Activated naive CD4-positive, alpha-beta T cell (primary cell): ENCODE measurements at places on chromosomes 13 and 19.

DNA sequence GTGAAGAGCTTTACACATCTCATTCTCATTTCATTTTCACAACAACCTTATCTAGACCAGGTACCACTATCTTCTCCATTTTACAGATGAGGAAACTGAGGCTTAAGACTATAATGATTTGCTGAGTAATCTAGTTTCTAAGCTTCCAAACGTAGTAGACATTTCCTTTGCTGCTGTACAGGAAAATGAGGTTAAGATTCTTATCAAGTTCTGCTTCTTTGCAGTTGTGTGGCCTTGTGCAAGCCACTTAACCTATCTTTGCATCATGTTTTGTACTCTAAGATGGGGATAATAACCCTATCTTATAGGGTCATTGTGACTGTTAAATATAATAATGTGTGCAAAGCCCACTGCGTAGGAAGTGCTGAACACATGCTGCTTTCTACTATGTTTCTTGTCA, 307.9 kb downstream of the HS6ST3 start:
- DNase-seq = no peak

GRCh38 chr19:37986048-37986750, 79.2 kb downstream of the SIPA1L3 start:
- no peak for DNase-seq

DNA sequence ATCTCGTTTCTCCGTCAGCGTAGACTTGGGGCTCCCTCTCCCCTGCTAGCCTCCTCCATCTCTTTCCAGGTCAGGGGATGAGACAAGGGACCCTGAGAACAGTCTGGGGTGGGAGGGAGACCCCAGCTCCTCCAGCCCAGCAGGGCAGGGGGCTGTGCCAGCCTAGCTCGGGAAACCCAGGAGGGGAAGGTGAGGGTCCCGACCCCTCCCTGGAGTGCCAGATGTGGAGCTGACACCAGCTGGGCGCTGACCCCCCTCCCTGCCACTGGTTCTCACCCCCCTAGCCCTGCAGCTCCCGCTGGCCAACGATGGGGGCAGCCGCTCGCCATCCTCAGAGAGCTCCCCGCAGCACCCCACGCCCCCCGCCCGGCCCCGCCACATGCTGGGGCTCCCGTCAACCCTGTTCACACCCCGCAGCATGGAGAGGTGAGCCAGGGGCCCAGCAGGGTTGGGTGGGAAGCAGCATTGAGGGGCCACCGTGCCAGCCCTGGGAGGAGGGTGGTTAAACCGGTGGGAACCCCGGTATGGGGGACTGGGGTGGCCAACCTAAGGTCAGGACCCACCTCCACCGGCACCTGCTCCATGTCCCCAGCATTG, 5.1 kb upstream of the TGFBR3L start:
- no peak for DNase-seq

- no peak for DNase-seq
These were observed 17.8 kb upstream of the ADGRE5 start for GRCh38 chr19:14363183-14364097.

GRCh38 chr13:20356444-20356843, 124.3 kb upstream of the GJB6 start:
- no peak for DNase-seq

DNA sequence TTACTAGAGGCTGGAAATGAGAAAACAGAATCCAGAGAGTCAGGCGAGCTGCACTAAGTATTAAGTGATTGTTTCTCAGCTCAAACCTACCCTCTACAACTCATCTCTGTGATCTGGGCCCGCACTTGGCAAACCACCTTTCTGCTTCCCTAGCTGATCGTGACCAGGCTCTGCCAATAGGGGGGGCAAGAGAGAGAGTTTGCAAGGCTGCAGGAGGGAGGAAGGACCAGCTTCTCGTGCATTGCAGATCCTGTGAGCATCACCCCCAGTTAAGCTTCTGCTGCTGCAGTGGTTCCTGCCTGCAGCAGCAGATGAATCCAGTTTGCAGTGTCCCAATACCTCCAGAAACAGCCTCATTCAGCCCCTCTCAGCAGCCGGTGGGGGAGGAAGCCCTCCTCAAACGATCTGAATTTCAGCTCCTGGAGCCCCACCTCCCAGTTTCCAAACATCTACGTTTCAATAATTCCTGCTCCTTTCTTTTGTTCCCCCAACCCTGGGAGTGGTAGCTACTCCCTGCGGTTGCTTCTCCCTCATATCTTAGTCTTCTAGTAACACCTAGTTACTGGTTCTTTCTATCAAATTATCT, 20.0 kb downstream of the XRCC1 start:
- DNase-seq = peak; percentile 57

- no peak for DNase-seq
These were observed 245.4 kb downstream of the SHISA2 start for GRCh38 chr13:25806264-25806974.

DNA sequence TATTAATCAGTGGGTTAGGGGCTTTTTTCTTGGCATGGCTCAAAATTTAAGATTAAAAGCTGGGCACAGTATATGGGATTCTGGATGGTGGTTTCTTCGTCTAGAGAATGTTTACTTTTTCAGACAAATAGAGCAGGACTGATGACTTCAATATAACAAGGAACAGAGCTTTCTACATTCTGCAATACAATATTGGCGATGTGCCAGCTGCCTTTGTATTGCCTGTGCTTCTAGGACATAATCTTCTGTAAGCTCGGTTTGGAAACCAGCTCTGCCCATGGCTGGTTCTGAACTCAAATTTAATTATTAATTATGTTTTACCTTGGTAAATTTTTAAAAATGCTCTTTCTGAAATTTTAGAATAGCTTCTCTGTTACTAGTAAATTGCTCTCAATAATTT, 139.1 kb upstream of the TRPC4 start:
- DNase-seq = no peak

DNA sequence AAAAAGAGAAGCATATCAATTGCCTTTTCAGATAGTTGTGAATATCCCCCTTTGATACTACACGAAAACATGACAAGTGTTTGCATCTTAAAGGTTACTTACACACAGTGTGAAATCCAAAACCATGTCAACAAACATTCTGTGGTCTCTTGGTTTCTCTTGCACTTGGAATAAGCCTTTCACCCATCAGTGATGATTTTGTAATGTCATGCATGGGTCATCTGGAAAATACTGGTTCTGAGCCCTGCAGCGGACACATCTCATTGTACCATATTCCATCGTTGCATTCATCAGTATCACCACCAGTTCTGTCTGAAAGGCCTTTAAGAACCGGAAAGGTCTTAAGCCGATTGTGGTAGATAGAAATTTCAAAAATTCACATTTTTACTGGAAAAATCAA, 65.4 kb upstream of the SOX1 start:
- DNase-seq = no peak

DNA sequence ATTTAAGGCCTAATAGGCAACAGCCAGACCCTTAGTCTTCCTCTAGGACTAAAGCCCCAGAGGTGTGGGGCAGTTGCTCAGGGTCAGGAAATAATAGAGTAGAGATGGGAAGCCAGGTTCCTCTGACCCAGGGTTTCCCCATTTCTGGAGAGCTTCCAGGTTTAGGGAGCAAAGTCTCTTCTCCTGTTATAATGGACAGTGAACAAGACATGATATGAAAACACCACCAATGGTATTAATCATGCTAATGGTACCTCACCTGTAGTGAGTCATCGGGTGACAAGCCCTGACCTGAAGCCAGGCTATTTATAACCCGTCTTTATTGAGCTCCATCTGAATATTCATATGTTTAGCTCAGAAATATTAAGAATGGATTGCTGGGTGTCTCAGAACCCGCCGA, 24.6 kb downstream of the BICRA start:
- no peak for DNase-seq

DNA sequence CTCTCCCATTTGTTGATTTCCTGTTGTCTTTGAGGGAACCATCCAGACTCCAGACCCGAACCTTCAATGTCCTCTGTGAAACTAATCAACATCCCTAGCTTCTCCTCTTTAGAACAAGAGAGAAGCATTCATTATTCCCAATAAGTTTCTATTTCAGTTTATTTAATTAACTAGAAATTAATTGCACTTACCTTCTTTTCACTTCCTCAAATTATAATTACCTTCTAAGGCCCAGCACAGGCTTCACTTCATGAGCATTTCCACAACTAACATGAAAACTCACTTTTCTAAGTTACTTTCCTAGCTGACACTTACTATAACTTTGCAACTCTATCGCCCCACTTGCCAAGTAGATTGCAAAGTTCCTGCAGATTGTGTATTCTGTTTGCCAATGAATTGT, 71.6 kb upstream of the HTR2A start:
- no peak for DNase-seq

GRCh38 chr13:40613192-40613818, 53.1 kb downstream of the FOXO1 start:
- DNase-seq = no peak

DNA sequence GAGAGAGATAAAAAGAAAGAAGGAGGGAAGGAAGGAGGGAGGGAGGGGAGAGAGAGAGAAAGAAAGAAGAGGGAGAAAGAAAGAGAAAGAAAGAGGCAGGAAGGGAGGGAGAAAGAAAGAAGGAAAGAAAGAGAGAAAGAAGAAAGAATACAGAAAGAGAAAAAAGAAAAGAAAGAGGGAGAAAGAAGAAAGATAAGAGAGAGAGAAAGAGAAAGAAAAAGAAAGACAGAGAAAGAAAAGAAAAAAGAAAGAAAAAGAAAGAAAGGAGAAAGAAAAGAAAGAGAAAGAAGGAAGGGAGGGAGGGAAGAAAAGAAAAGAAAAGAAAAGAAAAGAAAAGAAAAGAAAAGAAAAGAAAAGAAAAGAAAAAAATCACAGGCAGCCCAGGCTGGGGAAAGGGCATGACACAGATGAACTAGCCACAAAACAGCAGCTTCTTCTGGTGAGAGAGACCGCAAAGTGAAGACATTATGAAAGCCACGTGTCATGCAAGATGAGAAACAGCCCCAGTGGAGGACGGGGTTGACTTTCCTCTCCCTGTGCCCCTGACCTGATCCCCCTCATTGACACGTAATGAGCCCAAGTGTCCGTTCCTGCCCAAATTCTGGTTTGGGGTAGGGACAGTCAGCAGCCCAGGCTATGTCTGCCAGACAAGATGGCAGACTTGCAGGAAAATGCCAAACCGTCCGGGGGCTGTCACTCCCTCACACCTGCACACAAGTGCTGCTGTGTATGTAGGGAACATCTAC, 102.1 kb downstream of the INSR start:
- DNase-seq = no peak

DNA sequence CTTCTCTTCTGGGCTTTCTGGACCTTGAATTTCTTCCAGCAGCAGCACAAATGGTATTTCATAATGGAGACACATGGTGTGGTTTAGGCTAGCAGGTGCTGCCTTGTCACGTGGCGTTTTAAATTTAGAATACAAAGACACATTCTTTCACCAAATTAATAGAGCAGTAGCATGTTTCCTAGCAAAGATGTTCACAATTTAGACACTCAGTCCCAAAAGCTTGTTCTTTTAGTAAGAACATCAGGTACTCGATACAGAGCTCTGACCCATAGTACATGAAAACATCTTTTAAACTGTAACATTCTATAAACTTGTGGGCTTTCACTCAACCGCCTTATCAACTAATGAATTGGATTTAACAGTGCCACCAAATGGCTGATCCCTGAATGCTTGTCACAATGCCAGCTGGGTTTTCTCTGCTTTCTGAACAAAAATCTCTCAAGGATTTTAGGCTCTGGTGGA, 290.1 kb downstream of the DCLK1 start:
- no peak for DNase-seq

- DNase-seq = peak; percentile 12
These were observed 1.3 kb downstream of the ICAM5 start for GRCh38 chr19:10290876-10291553.

- no peak for DNase-seq
These were observed 404.7 kb downstream of the IRS2 start for GRCh38 chr13:109381546-109382180.

- no peak for DNase-seq
These were observed 182.2 kb downstream of the KDM4B start for GRCh38 chr19:5150902-5151741.

- DNase-seq = no peak
These were observed 1.3 kb downstream of the ARHGAP45 start for GRCh38 chr19:1068009-1069001.

- peak; percentile 42 for DNase-seq
These were observed 108.6 kb upstream of the DOCK9 start for GRCh38 chr13:99086267-99087097.

DNA sequence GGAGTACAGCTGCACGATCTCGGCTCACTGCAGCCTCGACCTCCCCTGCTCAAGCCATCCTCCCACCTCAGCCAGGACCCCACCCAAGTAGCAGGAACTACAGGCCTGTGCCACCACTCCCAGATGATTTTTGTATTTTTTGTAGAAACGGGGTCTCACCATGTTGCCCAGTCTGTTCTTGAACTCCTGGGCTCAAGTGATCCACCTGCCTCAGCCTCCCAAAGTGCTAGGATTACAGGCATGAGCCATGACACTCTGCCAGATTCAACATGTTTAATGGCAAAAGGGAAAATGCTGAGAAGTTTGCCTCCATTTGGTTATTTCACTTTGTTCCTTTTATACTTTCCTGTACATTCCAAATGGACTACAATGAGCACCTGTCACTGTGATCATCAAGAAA, 65.8 kb downstream of the ZIC5 start:
- no peak for DNase-seq

- no peak for DNase-seq
These were observed 10.0 kb downstream of the POLR2E start for GRCh38 chr19:1085053-1085658.

- DNase-seq = no peak
These were observed 27.9 kb upstream of the ONECUT3 start for GRCh38 chr19:1725100-1726064.

GRCh38 chr13:70959035-70959775, 851.0 kb upstream of the KLHL1 start:
- DNase-seq = no peak

GRCh38 chr19:40995355-40995754, 4.3 kb downstream of the CYP2B6 start:
- no peak for DNase-seq

- no peak for DNase-seq
These were observed 81.7 kb downstream of the KLF12 start for GRCh38 chr13:74052402-74052928.

DNA sequence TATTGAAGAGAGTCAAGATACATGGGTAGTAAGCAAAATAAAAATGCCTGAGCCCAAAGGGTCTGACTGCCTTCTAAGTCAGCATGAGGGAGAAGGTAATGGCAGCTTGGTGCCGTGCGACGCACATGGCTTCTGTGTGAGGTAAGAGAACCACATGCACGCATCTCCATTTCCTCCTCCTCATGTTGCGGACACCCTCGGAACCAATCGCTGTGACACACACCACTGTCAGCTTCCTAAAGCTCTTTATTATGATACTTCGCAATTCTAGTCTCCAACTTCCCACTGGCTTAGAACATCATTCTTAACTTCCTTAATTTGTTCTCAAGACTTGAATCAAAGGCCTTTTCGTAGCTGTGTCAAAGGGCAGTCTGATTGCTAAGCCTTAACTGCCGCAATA, 170.1 kb downstream of the OXGR1 start:
- DNase-seq = no peak

DNA sequence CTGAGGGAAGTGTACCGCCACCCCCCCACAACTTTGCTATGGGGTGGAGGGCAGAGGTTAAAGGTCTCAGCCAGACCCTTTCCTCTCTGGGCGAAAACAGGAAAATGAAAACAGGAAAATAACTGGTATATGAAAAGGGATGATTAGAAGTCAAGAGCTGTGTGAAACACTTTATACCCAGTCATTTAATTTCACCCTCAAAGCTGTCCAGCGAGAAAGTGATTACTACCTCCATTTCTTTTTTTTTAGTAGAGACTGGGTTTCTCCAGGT, 575 bp upstream of the PHLDB3 start:
- DNase-seq = no peak
